ENCODE measurements at places on chromosomes 6 and 20.

DNA sequence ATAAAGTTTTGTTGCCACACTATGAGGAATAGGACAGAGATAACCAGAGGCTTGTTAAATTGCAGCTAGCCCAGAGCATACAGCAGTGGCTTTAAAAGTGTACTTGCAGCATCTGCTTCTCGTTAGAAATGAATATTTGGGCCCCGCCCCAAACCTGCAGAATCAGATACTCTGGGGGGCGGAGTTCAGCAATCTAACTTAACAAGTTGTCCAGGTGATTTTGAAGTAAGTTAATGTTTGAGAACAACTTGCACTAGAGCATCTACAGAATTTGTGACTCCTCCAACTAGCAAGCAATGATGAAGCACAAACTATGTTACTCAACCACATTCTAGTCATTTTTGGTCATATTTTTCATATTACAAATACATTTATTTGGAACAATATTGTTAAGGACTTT lies 10.6 kb upstream of the SUPT3H start:
- H3K27ac ChIP-seq = no peak overlapping the region
- no peaks in the 10 kb centered on the region for H3K36me3 ChIP-seq
- no peak overlapping the region for H3K4me3 ChIP-seq

GRCh38 chr20:24767623-24768100 lies 181.4 kb upstream of the CST7 start:
- DNase-seq = no peak
- H3K4me3 ChIP-seq = no peak overlapping the region
- peaks cover 2% of the 10 kb centered on the region for H3K4me1 ChIP-seq
- H3K27me3 ChIP-seq = no peaks in the 10 kb centered on the region
- H3K36me3 ChIP-seq = no peaks in the 10 kb centered on the region
- no peak overlapping the region for H3K27ac ChIP-seq

- H3K27me3 ChIP-seq = no peaks in the 10 kb centered on the region
- no peaks in the 10 kb centered on the region for H3K36me3 ChIP-seq
- H3K4me3 ChIP-seq = no peak overlapping the region
These were observed 145.6 kb upstream of the MANEA start for GRCh38 chr6:95431637-95432228.

GRCh38 chr6:3876101-3876500 lies 26.9 kb downstream of the FAM50B start:
- H3K4me1 ChIP-seq = no peaks in the 10 kb centered on the region
- DNase-seq = no peak
- H3K4me3 ChIP-seq = no peak overlapping the region
- H3K27me3 ChIP-seq = no peaks in the 10 kb centered on the region
- no peaks in the 10 kb centered on the region for H3K36me3 ChIP-seq

GRCh38 chr6:3356056-3356823 lies 97.5 kb downstream of the PSMG4 start:
- peaks cover 6% of the 10 kb centered on the region for H3K4me1 ChIP-seq
- no peaks in the 10 kb centered on the region for H3K36me3 ChIP-seq
- H3K27me3 ChIP-seq = no peaks in the 10 kb centered on the region
- no peak overlapping the region for H3K4me3 ChIP-seq
- peak; percentile 72 for DNase-seq
- H3K27ac ChIP-seq = no peak overlapping the region

DNA sequence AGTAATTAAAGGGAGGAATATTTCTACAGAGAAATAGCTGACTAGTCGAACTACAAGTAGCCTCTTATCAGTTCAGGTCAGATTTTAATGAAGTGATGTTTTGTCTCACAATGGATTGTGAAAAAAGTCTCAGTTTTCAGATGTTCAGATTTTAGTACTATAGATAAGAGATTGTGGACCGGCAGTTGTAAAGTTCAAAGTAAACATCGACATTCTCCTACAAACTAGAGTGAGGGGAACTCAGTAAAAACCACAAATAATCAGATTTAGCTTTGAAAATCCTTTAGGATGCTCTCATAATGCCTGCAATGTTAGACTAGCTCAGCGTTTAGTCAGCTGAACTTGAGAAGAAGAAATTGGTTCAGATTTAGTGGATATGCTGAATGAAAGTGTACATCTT lies 39.9 kb downstream of the RCAN2 start:
- H3K4me1 ChIP-seq = no peaks in the 10 kb centered on the region
- no peak overlapping the region for H3K4me3 ChIP-seq
- H3K27me3 ChIP-seq = no peaks in the 10 kb centered on the region
- H3K36me3 ChIP-seq = no peaks in the 10 kb centered on the region

DNA sequence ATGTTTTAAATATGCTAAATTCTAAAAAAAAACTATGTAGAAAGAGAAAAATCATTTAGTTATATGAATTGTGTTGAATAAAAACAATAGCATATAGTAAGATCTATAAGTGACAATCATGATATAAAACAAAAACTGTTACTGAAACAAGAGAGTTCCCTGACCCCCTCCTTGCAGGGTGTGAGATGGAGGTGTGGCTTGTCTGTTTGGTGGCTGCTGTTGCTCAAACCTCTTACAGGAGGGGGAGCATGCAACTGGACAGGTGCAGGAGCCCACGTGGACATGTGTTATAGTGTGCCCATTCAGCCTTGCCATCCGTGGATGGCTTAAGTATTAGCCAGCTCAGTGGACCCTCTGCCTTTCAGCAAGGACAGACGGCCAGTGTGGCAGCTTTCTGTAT lies 206.7 kb downstream of the MOXD1 start:
- H3K4me1 ChIP-seq = no peaks in the 10 kb centered on the region
- H3K27me3 ChIP-seq = no peaks in the 10 kb centered on the region
- no peaks in the 10 kb centered on the region for H3K36me3 ChIP-seq
- H3K27ac ChIP-seq = no peak overlapping the region
- DNase-seq = no peak
- H3K4me3 ChIP-seq = no peak overlapping the region

Data from iPS DF 6.9 (cell line).